Posterior vena cava (tissue), 2 donors: ENCODE measurements at places on chromosomes 3 and 15. TPM values are rescaled to one million over a fixed set of nuclear protein-coding genes. Genes with fewer than 3 reads are reported as not detected.

CYP8B1 gene
- total RNA-seq: 0.14 TPM

SEMA4B gene
- 22.7 TPM for total RNA-seq

- DNase-seq: no peak
Observed at GRCh38 chr3:7667774-7668173, 806.9 kb downstream of the GRM7 start.

- DNase-seq: no peak
Observed at GRCh38 chr15:38369936-38370478, 83.9 kb upstream of the FAM98B start.

- no peak for DNase-seq
Observed at GRCh38 chr3:157129803-157130466, 30.0 kb downstream of the CCNL1 start.

- DNase-seq: no peak
Observed at GRCh38 chr3:188125076-188125475, 28.9 kb upstream of the LPP start.

- DNase-seq: no peak
Observed at GRCh38 chr3:30688776-30689641, 82.6 kb downstream of the TGFBR2 start.
